ENCODE measurements at places on chromosomes 7 and 10.

GRCh38 chr7:4302203-4302905 is 379.7 kb upstream of the FOXK1 start:
- DNase-seq: no peak

- DNase-seq: no peak
Measured at GRCh38 chr7:129008645-129009414, 46.1 kb downstream of the TNPO3 start.

GRCh38 chr7:6460303-6460702 is 12.5 kb upstream of the DAGLB start:
- no peak for DNase-seq

DNA sequence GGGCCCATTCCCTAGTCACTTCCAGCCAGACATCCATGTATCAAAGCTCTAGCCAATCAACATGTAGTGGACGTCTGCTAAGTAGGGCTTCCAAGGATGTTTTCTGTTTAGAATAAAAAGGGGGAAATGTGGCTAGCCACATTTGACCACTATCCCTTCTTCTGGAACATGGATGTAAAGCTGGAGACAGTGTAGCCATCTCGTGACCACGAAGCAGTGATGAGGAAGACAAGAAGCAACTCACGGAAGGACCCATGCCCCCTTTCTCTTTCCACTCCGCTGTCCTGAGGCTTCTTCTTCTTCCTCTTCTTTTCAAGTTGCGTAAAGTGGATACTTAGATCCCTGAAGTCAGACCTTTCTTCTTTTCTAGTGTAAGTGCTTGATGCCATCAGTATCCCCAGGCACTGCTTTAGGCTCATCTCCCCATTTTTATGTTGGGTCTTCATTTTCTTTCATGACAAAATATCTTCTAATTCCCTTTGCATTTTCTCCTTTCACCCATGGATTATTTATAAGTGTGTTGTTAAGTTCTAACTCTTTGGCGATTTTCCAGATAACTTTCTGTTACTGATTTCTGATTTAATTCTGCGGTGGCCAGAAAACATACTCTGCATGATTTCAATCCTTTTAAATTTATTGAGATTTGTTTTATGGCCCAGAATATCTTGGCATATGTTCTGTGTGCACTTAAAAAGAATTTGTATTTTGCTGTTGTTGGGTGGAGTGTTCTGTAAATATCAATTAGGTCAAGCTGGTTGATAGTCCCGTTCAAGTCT is 594.5 kb downstream of the SDK1 start:
- no peak for DNase-seq

DNA sequence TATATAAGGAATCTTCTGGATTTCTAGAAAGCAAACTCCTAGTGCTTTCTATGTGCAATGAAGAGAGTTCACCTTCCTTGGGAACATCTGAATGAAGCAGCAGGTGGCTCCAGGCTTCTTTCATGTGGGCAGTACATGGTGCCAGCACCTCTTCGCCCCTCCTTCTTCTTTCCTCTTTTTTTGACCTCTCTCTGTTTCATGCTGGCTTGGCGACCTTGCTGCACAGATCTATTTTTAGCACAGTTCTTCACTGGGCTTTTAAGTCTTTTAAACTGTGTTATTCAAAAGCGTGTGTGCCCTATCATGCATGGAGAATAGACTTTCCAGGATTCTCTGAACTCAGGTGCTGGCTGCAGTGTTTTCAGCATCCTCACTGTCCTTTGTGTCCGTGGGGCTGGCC is 400.3 kb upstream of the PRKCQ start:
- DNase-seq: no peak

GRCh38 chr10:66780796-66781195 is 145.0 kb upstream of the LRRTM3 start:
- DNase-seq: no peak

DNA sequence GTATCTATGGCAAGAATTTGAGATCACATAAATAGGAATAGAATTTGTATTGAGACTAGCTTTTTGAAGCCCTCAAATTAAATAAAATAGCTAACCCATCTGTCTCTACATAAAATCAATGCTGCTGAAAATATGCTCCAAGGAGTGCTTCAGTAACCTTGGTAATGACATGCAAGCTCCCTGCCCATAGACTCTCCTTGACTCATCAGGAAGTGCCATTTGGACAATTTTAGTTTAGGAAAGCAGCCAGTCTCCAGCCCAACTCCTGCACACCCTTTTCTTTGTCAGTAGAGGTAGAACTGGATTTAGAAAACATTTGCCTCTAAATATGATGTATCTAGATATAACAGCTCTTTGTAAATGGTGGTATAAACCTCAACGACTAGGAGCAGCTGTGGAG is 69.9 kb upstream of the PTPRZ1 start:
- no peak for DNase-seq

DNA sequence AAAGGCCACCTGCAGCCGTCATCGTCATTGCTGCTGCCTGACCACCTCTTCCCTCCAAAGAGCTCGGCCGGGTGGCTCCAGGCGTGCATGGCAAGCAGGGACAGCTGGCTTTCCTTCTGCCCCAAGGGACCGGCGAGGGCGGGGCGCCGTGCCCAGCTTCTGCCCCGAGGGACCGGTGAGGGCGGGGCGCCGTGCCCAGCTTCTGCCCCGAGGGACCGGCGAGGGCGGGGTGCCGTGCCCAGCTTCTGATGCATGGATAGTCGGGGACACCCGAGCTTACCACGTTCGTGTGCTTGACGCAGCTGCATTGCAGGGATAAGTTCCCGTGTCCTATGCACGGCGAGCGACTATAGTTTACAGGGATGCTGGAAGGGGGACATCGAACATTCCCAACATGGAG is 27.0 kb downstream of the CFAP46 start:
- no peak for DNase-seq

GRCh38 chr7:80533287-80533686 is 21.4 kb upstream of the GNAT3 start:
- DNase-seq: no peak

DNA sequence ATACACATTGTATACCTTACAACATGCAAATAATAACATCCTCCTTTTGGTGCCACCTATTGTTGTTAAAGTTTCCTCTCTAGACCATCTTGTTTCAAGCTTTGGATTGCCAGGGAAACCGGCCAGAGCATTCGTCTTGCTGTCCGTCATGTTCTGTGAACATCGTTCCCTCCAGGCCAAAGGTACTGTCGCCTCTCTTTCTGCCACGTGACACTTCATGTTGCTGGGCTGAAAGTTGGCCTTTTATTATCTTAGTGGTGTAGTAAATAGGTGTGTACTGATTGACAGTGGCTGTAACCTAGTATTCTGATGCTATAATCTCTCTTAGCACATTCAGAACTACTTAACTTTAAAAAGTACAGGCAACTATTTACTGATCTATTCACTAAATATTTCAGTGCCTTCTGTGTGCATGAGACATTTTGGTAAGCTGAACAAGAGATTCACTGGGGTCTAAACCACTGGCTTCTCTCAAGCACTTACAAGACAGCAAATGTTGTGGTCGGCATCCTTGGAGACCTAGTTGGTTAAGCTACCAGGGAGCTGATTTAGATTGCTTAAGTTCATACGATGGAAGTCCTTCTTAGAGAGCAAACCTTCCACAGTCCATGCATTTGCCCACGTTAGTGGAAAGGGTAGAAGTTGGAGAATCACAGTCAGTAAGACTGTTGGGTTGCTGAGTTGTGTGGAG is 52.4 kb downstream of the SHH start:
- DNase-seq: no peak

GRCh38 chr7:102220960-102221800 is 65.5 kb upstream of the SH2B2 start:
- no peak for DNase-seq

DNA sequence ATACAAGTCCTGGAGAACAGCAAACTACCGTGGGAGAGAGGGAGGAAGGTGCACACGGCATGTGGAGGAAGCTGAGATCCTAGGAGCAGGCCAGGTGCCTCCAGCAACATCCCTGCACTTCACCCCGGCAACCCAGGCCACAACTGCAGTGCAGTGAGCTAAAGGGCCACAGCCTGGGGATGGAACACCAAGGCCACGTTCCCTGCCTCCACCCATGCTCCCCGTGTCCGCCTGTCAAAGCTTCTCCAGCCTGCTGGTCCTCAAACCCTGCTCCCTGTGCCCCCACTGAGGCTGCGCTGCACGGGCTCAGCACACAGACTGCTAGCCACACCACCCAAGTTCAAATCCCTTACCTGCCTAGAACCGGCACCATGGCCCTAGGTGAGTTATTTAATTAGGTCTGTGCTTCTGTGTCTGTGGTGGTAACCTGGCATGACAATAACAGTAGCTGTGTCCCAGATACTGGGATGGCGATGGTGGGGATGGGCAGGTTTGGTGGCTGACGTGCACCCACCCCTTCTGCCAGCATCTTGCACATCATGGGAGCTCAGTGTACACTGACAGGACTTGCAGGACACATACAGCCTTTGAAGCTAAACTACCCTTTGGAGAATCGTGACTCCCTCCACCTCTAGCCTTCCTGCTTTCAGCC is 85.5 kb downstream of the FAM53B start:
- no peak for DNase-seq

DNA sequence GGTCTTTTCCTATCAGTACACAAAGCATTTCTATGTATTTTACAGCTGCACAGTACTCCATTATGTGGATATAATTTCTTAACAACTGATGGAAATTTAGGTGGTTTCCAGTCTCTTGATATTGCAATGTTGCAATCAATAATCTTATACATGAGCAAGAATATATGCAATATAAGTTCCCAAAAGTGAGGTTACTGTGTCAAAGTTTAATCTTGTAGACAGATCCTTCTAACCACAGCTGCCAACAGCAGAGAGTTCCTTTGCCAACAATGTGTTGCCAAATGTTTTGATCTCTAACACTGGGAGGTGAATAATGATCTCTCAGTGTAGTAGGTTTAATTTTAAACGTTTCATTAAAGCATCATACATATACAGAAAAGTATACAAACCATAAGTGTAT is 54.5 kb downstream of the CUL2 start:
- no peak for DNase-seq

- no peak for DNase-seq
Measured at GRCh38 chr10:15123749-15124184, 26.6 kb downstream of the RPP38 start.

- no peak for DNase-seq
Measured at GRCh38 chr7:20793248-20793647, 6.6 kb upstream of the SP8 start.

DNA sequence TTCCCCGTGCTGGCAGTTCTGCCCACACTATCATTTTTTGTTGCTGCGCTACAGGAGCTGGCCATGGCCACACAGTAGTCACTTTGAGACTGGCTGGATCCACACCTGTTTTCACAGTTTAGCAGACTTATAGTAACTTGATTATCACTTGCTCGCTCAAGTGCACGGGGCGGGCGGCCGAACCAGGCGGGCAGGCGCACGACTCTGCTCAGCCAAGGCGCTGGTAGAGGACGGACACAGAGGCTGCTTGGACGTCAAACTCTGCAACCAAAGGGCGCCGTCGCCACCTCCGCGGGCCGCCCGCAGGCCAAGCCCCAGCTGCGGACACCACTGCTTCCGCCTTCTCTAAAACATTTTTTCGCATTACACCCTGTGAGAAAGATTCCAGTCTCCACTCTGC is 38.4 kb upstream of the PHYHIPL start:
- DNase-seq: no peak

DNA sequence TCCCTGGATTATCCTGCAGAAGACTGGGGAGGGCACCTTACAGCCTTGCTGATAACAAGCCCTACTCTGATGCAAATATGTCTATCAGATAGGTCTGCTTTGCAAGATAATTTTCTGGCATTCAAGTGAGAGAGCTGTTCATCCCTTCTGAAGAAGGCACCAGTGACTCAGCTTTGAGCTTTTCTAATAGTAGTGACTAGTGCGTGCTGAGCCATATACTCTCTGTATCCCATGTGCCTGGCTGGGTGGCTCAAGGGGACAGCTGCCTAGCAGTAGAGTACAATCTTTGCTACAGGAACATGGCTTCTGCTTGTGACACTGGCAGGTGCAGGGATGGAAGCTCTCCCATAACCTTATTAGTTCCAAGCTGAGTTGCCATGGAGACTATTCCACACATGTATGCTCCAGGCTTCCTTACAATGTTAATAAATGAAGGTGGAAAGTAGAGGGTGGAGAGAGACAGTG is 35.0 kb upstream of the ABCB4 start:
- DNase-seq: no peak

DNA sequence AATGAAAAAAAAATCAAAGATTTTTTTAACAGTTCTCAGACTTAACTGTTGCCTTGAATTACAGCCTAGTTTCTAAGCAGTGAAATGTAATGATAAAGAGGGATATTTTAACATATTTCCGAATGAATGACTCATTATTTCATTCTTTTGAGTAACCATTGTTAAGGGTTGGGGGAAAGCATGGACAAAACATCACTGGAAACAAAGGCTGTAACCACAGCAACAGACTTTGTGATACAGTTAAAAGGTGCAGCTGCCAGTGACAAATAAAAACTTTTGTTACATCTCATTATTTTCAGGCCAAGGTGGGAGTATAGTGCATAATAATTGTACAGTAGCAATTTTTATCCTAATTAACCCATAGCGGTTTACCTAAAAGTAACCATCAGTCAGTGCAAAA is 172.6 kb downstream of the LRRTM3 start:
- no peak for DNase-seq

DNA sequence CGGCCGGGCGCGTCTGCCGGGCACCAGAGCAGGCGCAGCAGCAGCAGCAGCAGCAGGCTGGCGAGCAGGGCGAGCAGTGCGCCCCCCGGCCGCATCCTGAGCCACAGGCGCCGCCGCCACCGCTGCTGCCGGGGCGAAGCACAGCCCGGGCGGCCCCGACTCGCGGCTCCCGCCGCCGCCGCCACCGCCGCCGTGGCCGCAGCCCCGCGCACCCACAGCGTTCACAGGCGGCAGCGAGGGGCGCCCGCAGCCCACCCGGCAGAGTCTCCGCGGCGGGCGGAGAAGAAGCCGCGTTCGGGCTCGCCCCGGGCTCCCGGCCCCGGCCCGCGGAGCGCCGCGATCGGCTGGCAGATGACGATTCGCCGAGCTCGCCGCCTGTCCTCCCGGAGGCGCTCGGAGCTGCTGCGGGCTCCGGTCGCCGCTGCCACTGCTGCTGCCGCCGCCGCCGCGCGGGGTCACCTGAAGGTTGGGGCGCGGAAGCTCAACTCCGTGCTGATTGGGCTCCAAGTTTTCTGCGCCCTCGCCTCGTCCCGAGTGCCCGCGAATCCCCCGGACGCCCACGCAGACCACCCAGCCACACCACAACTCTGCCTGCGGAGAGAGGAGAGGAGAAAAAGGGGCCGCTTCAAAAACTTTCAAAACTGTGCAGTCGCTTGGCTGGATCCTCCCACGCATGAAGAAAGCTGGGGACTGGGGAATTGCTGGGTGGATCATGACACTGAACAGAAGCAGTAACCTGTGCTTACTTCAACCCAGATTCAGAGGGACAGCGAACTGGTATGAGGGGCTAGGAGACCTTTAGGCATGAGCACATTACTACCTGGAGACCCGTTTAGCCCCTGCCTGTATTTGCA is at the start of gene ST8SIA6:
TSS of gene ST8SIA6 (minus strand) at position 435 of the 854 bp plus-strand sequence. CDS start at position 95, 340 bp downstream.
- DNase-seq: peak; percentile 76

- no peak for DNase-seq
Measured at GRCh38 chr10:6416892-6417512, 163.1 kb downstream of the PRKCQ start.

- DNase-seq: peak; percentile 55
Measured at GRCh38 chr7:157019718-157020451, 9.4 kb upstream of the MNX1 start.

GRCh38 chr7:143259765-143260164 is 3.5 kb upstream of the GSTK1 start:
- DNase-seq: no peak

All from left forelimb (tissue), 1 donor.